Cardiac fibroblast (primary cell): ENCODE measurements at places on chromosomes 13 and 19.

DNA sequence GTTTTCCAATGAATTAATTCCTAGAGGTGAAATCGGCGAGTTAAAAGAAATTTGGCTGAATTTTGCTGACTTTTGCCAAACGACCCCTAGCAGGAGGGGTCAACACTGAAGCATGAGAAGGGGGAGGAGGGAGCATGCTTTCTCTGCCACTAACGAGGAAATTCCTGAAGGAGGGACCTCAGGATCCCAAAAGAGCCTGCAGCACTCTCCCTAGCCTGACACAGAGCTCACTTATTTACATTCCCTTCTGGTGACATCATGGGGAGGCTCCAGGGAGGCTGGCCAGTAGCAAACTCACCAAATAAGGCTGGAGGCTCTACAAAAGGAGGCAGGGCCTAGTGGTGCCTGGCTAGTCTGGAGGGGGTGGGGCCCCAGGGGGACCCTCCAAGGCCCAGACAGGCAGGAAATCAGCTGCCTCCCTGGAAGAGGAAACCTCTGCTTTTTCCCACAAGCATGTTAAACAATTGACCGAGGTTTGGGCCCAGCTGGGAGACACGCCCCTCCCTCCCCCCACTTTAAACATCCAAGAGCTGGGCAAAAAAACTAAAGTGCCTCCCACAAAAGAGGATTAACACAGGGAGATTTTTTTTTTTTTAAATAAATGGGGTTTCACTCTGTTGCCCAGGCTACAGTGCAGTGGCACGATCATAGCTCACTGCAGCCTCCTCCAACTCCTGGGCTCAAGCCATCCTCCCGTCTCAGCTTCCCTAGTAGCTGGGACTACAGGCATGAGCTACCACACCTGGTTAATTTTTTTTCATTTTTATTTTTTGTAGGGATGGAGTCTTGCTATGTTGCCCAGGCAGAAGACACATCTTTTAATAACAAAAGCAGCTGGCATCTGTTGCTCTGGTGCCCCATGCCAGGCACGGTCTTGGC, 2.1 kb downstream of the DAPK3 start:
- peak; percentile 99 for DNase-seq

- DNase-seq, result peak; percentile 65
Measured at GRCh38 chr19:6740589-6741343, 1.3 kb downstream of the TRIP10 start.

DNA sequence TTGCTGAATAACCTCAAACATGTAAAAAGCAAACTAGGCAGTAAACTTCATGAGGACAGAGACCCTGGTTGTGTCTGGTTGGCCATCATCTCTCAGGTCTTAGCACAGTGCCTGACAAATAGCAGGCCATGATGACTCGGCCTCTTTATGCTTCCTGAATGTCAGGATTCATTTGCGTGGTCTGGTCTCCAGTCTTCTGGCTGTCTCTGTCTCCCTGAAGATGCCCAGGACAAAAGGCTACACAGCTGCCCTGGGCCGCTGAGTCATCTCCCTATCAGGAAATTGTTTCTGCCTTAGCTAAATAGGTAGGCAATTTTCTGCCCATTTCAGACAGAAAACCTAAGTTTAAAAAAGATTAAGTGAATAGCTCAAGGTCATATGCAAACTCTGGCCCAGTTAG, 84.1 kb upstream of the FNDC3A start:
- peak; percentile 22 for DNase-seq

- peak; percentile 79 for DNase-seq
Measured at GRCh38 chr19:10864538-10864899, 6.8 kb upstream of the CARM1 start.

DNA sequence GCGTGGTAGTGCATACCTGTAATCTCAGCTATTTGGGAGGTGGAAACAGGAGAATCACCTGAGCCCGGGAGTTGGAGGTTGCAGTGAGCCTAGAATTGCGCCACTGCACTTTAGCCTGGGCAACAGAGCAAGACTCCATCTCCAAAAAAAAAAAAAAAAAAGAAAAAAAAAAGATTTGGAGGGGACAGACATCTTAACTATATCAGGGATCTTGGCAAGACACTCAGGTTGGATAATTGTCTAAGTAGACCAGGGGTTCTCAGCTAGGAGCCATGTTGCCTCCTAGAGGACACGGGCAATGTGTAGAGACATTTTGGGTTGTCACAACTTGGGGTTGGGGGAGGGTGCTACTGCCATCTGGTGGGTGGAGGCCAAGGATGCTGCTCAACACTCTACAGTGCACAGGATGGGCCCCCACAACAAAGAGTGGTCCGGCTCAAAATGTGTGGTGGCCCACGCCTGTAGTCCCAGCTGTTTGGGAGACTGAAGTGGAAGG, 1.9 kb upstream of the ZNF580 start:
- DNase-seq, result peak; percentile 38

- DNase-seq, result no peak
Measured at GRCh38 chr19:6248844-6249243, 30.9 kb downstream of the MLLT1 start.

DNA sequence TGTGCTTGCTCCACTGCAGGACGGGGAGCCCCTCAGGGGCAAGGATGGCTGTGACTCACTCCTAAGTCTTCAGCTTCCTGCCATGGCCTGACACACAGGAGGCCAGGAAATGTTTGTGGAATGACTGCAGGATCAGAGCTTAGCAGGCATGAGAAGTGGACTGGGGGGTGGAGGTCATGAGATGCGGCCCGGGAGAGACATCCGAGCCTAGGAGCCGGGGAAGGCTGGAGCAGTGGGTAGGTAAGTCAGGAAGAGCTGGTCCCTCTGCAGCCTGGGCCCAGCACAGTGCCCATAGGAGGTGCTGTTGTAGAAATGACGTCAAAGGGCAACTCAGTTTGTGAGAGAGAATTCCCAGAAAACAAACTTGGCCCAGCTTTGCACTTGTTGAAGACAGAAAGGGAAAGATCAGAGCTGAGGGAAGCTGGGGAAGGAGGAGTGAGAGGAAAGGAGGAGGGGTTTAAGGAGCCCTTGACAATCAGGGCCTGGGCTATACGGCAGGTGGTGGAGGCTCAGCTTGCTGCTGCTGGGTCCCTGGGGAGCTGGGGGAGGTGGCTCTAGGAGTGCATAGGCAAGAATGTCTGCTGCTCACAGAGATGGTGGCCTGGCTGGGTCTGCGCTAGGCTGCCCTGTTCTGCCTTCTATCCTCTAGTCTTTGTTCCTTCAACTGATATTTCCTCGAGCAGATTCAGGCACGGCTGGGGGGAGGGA, 18.5 kb downstream of the POU2F2 start:
- peak; percentile 99 for DNase-seq

GRCh38 chr19:48615231-48616040, 560 bp upstream of the FAM83E start:
- DNase-seq, result no peak

GRCh38 chr13:106738186-106738678, 170.3 kb upstream of the ARGLU1 start:
- DNase-seq, result no peak

DNA sequence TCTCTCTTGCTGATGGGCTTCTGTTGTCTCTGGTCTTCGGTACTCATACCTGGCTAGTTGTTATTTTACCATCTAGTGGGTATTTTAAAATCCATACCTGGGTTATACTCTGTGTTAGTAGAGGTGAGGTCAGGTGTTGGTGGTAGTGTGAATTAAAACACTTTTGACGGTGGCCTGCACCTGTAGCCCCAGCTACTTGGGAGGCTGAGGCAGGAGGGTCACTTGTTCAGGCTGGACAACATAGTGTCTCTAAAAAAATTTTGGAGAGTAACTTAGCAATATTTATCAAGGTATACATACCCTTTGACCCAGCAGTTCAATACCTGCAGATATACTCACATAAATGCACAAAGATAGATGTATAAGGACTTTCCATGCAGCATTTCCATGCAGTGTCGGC, 55.4 kb downstream of the GSX1 start:
- no peak for DNase-seq

- peak; percentile 68 for DNase-seq
Measured at GRCh38 chr13:75656425-75656989, 20.4 kb downstream of the LMO7 start.

- no peak for DNase-seq
Measured at GRCh38 chr13:99737481-99738245, 233.9 kb downstream of the ZIC5 start.

GRCh38 chr13:49314344-49314882, 66.7 kb downstream of the CDADC1 start:
- DNase-seq, result no peak

- DNase-seq, result peak; percentile 43
Measured at GRCh38 chr13:65606622-65607021, 1623.5 kb downstream of the PCDH9 start.
